Ovary (tissue), 10 donors: ENCODE measurements at places on chromosomes 13 and 19. TPM values are rescaled to one million over a fixed set of nuclear protein-coding genes. Genes with fewer than 3 reads are reported as not detected.
A peak's percentile ranks its signal among the peaks of the same experiment; 100 is the strongest.

The NHLRC3 gene
- total RNA-seq = 22.2 TPM

The ZNF284 gene
- total RNA-seq = 2.1 TPM

GRCh38 chr13:113653264-113654174 lies 4.5 kb downstream of the ATP4B start:
- peaks cover 1% of the 10 kb centered on the region for H3K4me1 ChIP-seq
- DNase-seq = no peak
- H3K36me3 ChIP-seq = no peaks in the 10 kb centered on the region
- no peak overlapping the region for H3K4me3 ChIP-seq
- no peaks in the 10 kb centered on the region for H3K27me3 ChIP-seq
- no peak overlapping the region for H3K27ac ChIP-seq

- no peak overlapping the region for H3K27ac ChIP-seq
- no peak overlapping the region for H3K4me3 ChIP-seq
- no peaks in the 10 kb centered on the region for H3K4me1 ChIP-seq
- no peaks in the 10 kb centered on the region for H3K27me3 ChIP-seq
- no peak for DNase-seq
Measured at GRCh38 chr13:46544208-46544607, 8.8 kb upstream of the LRCH1 start.

DNA sequence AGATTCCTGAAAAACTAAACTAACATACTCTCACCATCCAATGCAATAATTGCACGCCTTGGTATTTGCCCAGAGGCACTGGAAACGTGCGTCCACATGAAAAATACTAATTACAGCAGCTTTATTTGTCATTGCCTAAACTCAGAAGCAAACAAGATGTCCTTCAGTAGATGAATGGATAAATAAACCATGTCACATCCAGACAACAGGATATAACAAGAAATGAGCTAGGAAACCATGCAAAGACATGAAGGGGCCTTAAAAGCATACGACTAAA lies 25.0 kb downstream of the ELL start:
- H3K27me3 ChIP-seq = no peaks in the 10 kb centered on the region
- H3K4me1 ChIP-seq = peaks cover 50% of the 10 kb centered on the region
- H3K27ac ChIP-seq = no peak overlapping the region
- DNase-seq = no peak
- H3K36me3 ChIP-seq = no peaks in the 10 kb centered on the region

GRCh38 chr19:49113762-49114629 lies at the start of gene LIN7B:
LIN7B (plus strand) TSS chr19:49114370; CDS start chr19:49114405, 35 bp downstream.
- H3K4me1 ChIP-seq = peaks cover 16% of the 10 kb centered on the region
- H3K27ac ChIP-seq = no peak within 1 kb of the TSS
- peak; percentile 82 for DNase-seq
